ENCODE measurements at places on chromosomes 5 and 9. TPM values are rescaled to one million over a fixed set of nuclear protein-coding genes. Genes with fewer than 3 reads are reported as not detected.

- DNase-seq, result no peak
Measured at GRCh38 chr5:152218694-152219093, 186.4 kb downstream of the NMUR2 start.

- DNase-seq, result no peak
Measured at GRCh38 chr9:21265421-21266189, 25.8 kb upstream of the IFNA14 start.

- no peak for DNase-seq
Measured at GRCh38 chr5:164119806-164120447, 614.5 kb downstream of the MAT2B start.

DNA sequence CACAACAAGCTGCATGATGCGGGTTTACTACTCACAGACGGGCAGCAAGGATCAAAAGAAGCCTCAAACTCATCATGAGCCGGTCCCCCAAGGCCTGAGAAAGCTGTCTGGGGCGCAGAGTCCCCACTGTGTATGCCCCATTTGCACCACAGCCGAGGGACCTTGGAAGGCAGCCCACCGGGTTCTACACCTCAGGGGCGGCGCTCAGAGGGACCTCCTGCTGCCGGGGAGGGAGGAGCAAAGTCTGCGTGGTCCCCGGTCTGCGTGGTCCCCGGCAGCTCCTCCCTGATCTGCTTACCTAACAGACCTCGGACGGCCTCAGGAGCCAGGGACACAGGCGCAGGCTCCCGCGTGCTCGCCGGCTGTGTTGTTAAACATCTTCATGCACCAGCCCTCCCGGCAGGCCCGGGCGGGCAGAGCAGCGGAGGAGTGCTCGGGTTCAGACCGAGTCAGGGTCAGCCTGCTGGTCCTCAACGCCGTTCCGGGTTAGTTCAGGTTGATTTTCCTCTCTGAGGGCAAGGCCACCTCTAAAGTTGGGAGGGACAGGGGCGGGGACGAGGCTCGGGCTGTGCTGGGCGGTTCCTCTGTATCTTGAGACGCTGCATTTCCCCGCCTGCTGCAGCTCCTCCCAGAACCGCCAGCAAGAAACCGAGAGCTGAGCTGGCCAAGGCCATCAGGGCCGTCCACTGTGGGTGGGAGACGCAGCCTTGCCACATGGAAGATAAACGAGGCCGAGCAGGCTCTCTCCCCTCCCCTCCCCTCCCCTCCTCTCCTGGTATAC is 74.6 kb downstream of the MRPL36 start:
- no peak for DNase-seq

- DNase-seq, result no peak
Measured at GRCh38 chr5:179171816-179172745, 111.9 kb downstream of the ZNF354C start.

The IARS1 gene
- total RNA-seq, result 117 TPM
